Fibroblast of skin of left quadriceps (primary cell): ENCODE measurements at places on chromosomes 11 and 22.

GRCh38 chr22:33806191-33806590 lies 114.1 kb downstream of the LARGE1 start:
- DNase-seq = no peak

DNA sequence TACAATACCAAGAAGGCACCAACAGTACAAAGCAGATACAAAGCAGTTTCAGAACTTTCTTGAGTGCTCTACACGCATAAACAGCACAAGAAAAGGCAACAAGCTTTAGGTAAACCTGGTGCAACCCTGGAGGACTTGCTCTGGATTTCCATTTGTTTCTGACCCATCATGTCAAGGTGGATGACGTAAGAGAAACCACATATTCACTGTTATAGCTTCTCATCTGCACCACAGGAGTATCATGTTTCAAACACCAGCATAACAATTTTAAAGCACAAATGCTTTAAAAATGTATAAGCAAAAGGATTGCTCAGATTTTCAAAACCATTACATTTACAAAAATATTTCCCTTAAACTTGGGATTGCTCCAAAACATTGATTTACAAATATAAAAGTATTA lies 25.0 kb upstream of the YPEL1 start:
- peak; percentile 67 for DNase-seq

GRCh38 chr11:112612250-112612849 lies 348.9 kb upstream of the NCAM1 start:
- no peak for DNase-seq

DNA sequence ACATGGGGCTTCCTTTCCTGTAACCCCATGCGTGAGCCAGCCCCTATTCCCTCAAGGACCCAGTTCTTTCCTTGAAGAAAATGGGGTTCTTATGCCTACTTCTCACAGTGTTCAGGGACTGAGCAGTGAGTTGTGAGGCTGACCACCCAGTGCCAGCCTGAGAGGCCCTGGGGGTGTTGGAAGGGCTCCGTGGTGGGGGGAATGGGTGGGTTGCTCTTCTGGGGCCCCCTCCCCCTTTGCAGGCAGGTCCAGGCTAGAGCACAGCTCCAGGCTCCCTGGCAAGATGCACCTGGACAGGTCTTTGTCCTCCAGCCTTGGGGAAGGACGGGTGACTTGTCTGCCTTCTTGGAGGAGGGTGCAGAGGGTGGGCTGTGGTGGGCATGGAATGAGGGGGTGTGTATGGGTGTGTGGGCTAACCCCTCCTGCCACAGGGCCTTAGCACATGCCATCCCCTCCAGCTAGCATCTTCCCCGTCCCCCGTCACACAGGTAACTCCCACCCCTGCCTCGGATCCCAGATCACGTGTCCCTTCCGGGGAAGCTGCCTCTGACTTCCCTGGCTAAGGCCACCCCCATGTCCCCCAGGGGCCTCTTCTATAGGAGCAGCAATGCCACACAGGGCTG lies 64.6 kb downstream of the MYEOV start:
- no peak for DNase-seq

- no peak for DNase-seq
Measured at GRCh38 chr11:63551091-63551888, 11.9 kb downstream of the PLAAT2 start.

DNA sequence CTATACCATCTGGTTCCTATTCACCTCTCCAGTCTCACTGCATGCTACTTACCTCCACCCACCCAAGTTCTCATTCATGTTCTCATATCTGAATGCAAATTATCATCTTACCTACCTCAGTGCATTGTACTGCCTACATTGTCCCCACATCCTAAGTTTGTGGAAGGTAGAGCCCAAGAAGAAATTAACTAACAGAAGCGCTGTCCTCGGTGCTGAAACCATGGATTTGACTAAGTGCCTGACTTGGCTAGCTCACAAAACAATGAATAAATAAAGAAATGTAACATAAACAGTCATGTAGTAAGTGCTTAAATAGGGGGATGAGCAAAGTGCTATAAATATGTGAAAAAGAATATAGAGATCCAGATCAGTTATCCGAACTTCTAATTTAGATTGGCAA lies 63.2 kb downstream of the GRIA4 start:
- peak; percentile 44 for DNase-seq

GRCh38 chr22:33842421-33843094 lies 77.7 kb downstream of the LARGE1 start:
- no peak for DNase-seq

DNA sequence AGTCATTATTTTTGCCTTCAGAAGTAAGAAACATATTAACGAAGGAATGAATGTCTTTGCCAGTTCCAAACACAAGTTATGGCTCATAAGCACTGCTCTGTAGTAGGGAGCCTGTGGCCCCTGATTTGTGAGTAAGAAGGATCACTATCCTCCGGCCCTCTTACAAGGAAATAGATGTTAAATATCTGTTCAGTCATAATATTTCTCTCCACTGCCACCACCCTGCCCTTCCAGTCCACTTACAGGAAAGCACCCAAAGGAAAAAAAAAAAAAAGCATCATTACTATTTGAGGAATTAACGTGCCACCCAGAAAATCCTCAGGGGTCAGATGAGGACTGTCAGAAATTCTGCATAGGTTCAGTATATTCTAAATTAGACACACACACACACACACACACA lies 123.4 kb downstream of the ETS1 start:
- DNase-seq = no peak

DNA sequence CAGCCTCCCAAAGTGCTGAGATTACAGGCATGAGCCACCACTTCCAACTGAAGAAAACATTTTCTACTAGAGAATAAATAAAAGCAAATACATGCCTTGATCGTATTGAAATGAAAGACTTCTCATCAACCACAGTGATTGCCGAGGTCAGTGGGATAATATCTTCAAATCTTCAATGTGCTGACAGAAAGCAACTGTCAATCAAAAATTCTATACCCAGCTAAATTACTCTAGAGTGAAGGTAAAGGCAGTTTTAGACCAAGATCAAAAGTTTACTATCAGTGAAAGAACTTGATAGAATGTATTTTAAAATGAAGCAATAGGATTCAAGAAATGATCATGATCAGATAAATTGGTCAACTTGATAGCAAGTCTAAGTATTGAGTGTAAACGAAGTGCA lies 130.6 kb downstream of the BRD1 start:
- no peak for DNase-seq

GRCh38 chr11:88555829-88556202 lies 218.3 kb upstream of the CTSC start:
- peak; percentile 91 for DNase-seq
